CD4-positive, alpha-beta T cell treated with Interleukin-21 for 1 hour (primary cell): ENCODE measurements at places on chromosomes 3 and 15.

DNA sequence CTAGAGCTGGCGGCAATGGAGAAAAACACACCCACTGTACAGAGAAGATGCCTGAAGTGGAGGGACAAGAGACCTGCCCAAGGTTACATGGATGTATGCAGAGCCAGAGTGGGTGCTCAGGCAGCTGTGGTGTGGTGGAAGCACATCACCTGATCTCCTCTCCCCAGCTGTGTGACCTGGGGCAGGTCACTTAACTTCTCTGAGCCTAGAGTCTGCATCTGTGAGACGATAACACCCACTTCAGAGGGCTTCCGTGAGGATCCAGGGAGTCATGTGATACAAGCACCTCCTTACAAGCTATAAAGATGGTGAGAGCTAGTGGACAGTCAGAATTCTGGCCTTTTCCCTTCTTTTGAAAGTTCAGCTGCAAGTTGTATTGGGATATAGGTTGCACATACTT lies 55.1 kb upstream of the HERC1 start:
- no peak for DNase-seq

DNA sequence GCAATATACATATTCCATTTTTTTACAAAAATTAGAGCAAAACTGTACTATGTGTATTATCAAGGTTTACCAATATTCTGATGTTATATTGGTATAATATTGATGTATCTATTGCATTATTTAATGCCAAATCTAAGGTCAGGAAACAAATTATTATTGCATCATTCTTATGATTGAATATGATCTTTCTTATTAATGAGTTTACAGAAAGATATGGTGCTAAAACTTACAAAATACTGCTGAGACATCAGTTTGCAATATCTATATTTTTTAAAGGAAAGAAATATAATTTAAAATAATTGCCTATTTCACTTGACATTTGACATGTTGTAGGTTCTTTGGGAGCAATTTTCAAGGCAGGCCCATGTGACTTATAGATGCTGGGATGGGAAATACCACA lies 357.6 kb downstream of the NLGN1 start:
- no peak for DNase-seq

GRCh38 chr15:72033711-72034110 lies 84.2 kb downstream of the MYO9A start:
- DNase-seq = no peak

- DNase-seq = no peak
These were observed 121.7 kb upstream of the SPRED1 start for GRCh38 chr15:38130740-38131498.
